Left ventricle myocardium inferior (tissue), 1 donor: ENCODE measurements at places on chromosomes 5 and 9.

DNA sequence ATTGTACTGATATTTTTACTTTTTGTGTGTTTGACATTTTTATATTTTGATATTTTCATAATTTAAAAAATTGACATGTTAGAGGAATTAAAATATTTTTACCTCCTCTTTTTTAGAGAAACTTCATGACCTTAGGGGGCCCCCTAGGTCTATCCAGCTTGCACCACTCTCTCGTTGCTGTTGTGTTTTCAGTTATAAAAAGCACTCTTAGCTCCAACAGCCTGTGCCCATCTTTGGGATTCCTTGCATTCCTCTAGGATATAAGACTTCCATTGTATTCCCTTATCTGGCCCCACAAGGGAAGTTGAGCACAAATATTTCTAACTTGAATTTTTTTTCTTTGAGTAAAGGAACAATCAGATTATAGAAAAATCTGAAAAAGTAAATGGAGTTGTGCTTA lies 245.3 kb downstream of the SH3GL2 start:
- H3K4me3 ChIP-seq: peak overlapping the region; percentile 14
- peaks cover 22% of the 10 kb centered on the region for H3K4me1 ChIP-seq
- H3K36me3 ChIP-seq: no peaks in the 10 kb centered on the region
- no peaks in the 10 kb centered on the region for H3K27me3 ChIP-seq
- H3K27ac ChIP-seq: peak overlapping the region; percentile 66

DNA sequence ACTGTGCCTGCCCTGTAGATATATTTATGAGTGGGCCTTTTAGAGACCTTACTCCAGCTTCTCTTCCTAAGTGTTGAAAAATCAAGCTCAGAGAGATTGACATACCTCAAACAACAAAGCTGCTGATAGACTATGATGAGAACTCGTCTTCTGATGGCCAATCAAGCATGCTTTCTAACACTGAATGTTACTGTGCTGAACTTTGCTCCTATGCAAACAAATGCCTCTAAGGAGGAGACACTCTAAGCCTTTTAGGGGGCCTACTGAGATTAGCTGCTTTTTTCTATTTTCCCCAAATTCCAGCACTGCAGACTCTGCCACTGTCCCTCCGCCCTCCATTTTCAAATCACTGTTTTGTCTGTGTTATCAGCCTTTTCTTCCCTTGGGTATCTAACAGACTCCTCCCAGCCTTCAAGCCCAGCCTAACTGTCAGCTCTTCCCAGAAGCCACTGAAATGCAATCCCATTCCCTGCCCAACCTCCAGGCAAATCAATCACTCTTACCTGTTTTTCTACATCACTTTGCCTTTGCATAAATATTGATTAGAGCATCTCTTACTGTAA lies 39.5 kb downstream of the TXNDC8 start:
- no peak overlapping the region for H3K4me3 ChIP-seq
- DNase-seq: no peak
- H3K27me3 ChIP-seq: peaks cover 5% of the 10 kb centered on the region
- H3K27ac ChIP-seq: no peak overlapping the region
- no peaks in the 10 kb centered on the region for H3K36me3 ChIP-seq
- H3K4me1 ChIP-seq: no peaks in the 10 kb centered on the region

GRCh38 chr5:91119217-91119616 lies 263.9 kb downstream of the ARRDC3 start:
- H3K4me1 ChIP-seq: peaks cover 66% of the 10 kb centered on the region
- H3K27ac ChIP-seq: peak overlapping the region; percentile 78
- H3K36me3 ChIP-seq: no peaks in the 10 kb centered on the region
- no peak overlapping the region for H3K4me3 ChIP-seq

DNA sequence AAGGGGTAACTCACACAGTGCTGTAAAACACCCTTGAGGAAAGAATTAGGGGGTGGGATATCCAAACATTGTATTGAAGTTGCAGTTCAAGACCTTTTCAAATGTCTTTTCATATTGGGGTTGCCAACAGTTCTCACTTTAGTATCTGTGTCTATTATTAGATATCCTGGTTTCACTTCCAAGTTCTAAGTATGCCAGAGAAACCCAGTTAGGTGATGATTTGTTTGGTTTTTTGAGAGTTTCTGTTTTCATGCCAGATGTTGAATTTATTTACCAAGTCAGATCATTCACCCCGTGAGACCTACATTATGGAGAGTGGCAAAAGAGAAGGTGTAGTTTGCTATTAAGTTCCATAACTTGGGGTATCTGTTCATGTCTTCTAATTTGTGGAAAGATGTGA lies 64.5 kb downstream of the C9orf152 start:
- no peaks in the 10 kb centered on the region for H3K27me3 ChIP-seq
- peak overlapping the region; percentile 60 for H3K27ac ChIP-seq
- H3K4me3 ChIP-seq: peak overlapping the region; percentile 14
- DNase-seq: no peak
- peaks cover 100% of the 10 kb centered on the region for H3K4me1 ChIP-seq
- H3K36me3 ChIP-seq: peaks cover 23% of the 10 kb centered on the region

GRCh38 chr5:168054091-168054490 lies 237.4 kb upstream of the WWC1 start:
- H3K4me3 ChIP-seq: no peak overlapping the region
- DNase-seq: no peak
- peaks cover 24% of the 10 kb centered on the region for H3K4me1 ChIP-seq
- peaks cover 12% of the 10 kb centered on the region for H3K36me3 ChIP-seq
- no peak overlapping the region for H3K27ac ChIP-seq

DNA sequence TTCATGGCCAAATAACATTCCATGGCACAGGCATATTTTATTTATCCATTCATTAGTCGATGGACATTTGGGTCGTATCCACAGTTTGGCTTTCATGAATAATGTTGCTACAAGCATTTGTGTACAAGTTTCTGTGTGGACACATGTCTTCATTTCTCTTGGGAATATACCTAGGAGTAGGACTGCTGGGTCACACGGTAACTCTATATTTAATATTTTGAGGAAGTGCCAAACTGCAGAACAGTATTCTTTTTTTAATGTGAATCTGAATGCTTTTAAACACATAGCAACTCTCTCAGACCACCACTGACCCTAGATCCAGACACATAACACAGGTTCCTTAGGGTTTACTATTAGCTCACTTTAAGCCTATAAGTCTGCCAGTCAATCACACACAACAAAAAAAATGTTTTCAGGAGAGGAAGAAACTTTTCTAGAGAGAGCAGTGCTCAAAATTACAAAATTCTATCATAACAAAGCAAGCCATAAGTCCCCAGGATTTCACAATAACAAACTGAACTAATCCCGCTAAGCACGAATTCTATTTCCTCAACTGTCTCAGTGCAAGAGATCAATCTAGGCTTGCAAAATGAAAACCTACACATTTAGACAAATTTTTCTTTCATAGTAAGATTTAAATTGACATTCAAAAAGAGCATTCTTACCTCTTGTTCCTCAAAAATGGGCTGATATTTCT lies 41.8 kb upstream of the GABBR2 start:
- H3K4me1 ChIP-seq: no peaks in the 10 kb centered on the region
- H3K4me3 ChIP-seq: no peak overlapping the region
- no peaks in the 10 kb centered on the region for H3K27me3 ChIP-seq

DNA sequence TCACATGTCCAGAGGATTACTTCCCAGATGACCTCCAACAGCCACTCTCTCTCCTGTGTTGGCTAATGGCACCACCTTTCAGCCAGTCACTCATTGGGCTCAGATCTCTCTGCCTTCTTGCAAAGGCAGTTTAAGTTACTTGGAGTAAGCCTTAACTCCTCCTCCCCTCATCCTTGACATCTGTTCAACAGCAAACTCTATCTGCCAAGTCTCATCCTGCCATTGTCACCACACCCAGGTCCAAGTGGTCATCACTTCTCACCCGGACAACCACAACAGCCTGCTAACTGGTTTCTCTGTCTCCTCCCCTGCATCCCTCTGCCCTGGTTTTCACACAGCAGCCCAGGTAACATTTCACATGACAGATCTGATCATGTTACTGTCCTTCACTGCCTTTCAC lies 58.5 kb downstream of the DCP2 start:
- peaks cover 30% of the 10 kb centered on the region for H3K36me3 ChIP-seq
- H3K27me3 ChIP-seq: no peaks in the 10 kb centered on the region
- no peak overlapping the region for H3K4me3 ChIP-seq
- H3K27ac ChIP-seq: peak overlapping the region; percentile 72

GRCh38 chr9:68844631-68845612 lies 139.9 kb downstream of the PIP5K1B start:
- H3K4me3 ChIP-seq: peak overlapping the region; percentile 9
- H3K27ac ChIP-seq: peak overlapping the region; percentile 34
- no peaks in the 10 kb centered on the region for H3K27me3 ChIP-seq
- peaks cover 42% of the 10 kb centered on the region for H3K4me1 ChIP-seq

DNA sequence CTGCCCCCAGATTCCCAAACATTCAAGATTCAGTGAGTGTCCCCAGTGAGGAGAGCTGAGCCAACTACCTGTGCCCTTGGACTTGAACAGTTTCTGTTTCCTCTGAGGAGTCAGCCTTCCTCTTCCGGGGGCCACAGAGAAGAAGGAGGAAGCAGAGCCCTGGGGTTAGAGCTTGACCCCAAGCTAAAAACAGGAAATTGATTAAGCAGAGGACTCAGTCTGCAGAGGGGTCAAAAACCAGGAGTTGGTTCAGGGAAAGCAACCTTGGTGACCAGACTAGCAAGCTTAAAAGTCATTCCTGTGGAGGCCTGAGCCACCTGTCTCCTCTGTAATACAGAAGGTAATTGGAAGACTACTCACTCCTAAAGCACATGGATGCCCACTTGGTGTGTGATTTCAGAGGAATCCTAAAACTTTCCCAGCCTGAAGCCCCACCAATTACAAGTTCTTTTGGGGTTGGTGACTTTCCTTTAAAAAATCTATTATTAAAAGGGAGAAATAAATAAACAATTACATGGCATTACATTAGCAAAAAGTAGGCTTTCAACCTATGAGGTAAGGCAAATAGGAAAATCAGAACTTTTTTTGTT lies 64.2 kb upstream of the SELENOP start:
- peak overlapping the region; percentile 34 for H3K4me3 ChIP-seq
- H3K36me3 ChIP-seq: no peaks in the 10 kb centered on the region
- H3K27ac ChIP-seq: no peak overlapping the region
- H3K4me1 ChIP-seq: peaks cover 10% of the 10 kb centered on the region

GRCh38 chr5:169146158-169146557 lies 154.8 kb downstream of the SLIT3 start:
- H3K27ac ChIP-seq: no peak overlapping the region
- no peak overlapping the region for H3K4me3 ChIP-seq
- H3K36me3 ChIP-seq: no peaks in the 10 kb centered on the region

GRCh38 chr5:104223885-104224773 lies 661.5 kb upstream of the NUDT12 start:
- no peaks in the 10 kb centered on the region for H3K36me3 ChIP-seq
- no peaks in the 10 kb centered on the region for H3K27me3 ChIP-seq

DNA sequence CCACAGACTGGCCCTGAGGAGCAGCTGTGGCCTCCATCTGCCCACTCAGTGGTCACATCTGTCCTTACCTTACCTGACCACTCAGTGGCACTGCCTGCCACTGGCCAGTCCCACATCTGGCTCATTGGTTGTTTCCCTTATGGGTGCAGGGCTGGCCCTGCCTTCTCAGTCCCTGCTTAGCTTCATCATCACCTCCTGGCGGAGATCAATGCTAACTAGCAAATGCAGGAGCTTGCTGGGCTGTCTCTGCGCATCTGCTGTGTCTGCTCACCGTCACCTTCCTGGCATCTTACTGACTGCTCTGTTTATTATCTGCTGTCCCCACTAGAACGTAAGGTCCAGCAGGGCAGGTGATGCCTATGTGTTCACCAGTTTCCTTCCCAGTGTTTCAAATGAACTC lies 356.9 kb downstream of the SEMA5A start:
- peaks cover 7% of the 10 kb centered on the region for H3K36me3 ChIP-seq
- H3K4me3 ChIP-seq: no peak overlapping the region
- DNase-seq: no peak
- no peaks in the 10 kb centered on the region for H3K27me3 ChIP-seq

- DNase-seq: no peak
- no peaks in the 10 kb centered on the region for H3K4me1 ChIP-seq
- no peak overlapping the region for H3K4me3 ChIP-seq
- no peaks in the 10 kb centered on the region for H3K36me3 ChIP-seq
- no peak overlapping the region for H3K27ac ChIP-seq
Measured at GRCh38 chr9:82255481-82256176, 267.1 kb downstream of the SPATA31D1 start.

DNA sequence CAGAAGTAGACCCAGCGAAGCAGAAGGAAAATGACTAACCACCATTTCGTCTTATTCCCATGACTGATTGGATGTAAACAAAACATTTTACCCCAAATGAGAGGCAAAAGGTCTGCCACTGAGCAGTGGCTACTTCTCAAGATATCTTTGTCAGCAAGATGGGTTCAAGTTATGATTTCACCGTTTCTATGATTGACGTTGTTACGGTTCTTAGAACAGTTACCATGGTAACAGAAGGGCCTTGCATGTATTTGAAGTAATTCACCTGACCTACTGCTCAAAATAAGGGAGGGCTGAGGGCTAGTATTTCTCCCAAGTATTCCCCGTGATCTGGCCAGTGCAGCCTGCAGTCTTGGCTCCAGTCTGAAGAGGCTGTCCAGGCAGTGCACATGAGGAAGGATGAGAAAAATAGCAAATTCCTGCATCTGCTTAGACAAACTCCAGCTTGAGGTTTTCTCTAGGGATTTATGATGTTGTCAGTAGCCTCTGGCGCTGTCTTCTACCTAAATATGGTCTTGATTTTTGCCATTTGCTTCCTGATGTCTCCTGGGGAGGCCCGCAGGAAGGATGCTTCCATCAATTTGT lies 372.7 kb downstream of the TMEM38B start:
- no peak overlapping the region for H3K4me3 ChIP-seq
- no peak overlapping the region for H3K27ac ChIP-seq
- DNase-seq: no peak
- H3K4me1 ChIP-seq: peaks cover 16% of the 10 kb centered on the region
- no peaks in the 10 kb centered on the region for H3K27me3 ChIP-seq
- H3K36me3 ChIP-seq: no peaks in the 10 kb centered on the region

DNA sequence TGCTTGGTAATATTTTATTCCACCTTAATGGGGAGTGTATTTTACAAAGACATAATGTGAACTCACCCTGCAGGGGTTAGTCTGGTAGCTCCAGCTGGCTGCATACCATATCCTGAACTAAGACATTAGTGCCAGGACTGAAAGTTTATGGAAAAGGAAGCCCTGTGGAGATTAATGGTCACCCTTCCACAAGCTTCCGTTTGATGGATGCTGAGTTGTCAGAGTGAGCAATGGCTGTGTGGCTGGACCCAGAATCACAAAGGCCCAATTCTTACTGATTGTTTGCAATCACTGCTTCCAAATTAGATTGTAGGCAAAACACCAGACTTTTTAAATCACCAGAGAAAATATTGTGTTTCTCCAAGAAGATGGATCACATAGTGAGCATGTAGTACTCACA lies 90.1 kb upstream of the TRPC7 start:
- no peak overlapping the region for H3K4me3 ChIP-seq
- no peaks in the 10 kb centered on the region for H3K36me3 ChIP-seq
- no peak overlapping the region for H3K27ac ChIP-seq
- no peak for DNase-seq

GRCh38 chr9:75186767-75187380 lies 98.6 kb downstream of the OSTF1 start:
- no peak overlapping the region for H3K27ac ChIP-seq
- H3K36me3 ChIP-seq: peaks cover 6% of the 10 kb centered on the region
- no peaks in the 10 kb centered on the region for H3K4me1 ChIP-seq
- H3K27me3 ChIP-seq: no peaks in the 10 kb centered on the region
- no peak for DNase-seq

- H3K27ac ChIP-seq: peak overlapping the region; percentile 95
- H3K36me3 ChIP-seq: peaks cover 4% of the 10 kb centered on the region
- H3K27me3 ChIP-seq: no peaks in the 10 kb centered on the region
- H3K4me3 ChIP-seq: peak overlapping the region; percentile 90
- no peak for DNase-seq
Measured at GRCh38 chr5:119452060-119452372, 281 bp upstream of the HSD17B4 start.
